A549 treated with GW870086 at 1 μM for 4 hours (cell line): ENCODE measurements at places on chromosomes 2 and 18. TPM values are rescaled to one million over a fixed set of nuclear protein-coding genes. Genes with fewer than 3 reads are reported as not detected.

Gene CPLX4
- not detected in 5 replicates for total RNA-seq

Gene MARCO
- 0.07 to 0.36 TPM (median 0.09 TPM) in 3 of 5 replicates, not detected in the others for total RNA-seq

Gene MTHFD2
- total RNA-seq = 150 to 157 TPM (median 153 TPM) in 5 replicates

Gene PTCD3
- 50.5 to 76.1 TPM (median 70.9 TPM) in 5 replicates for total RNA-seq

Gene EMILIN2
- total RNA-seq = 8.9 to 16.6 TPM (median 14.0 TPM) in 5 replicates

Gene ST6GAL2
- 15.0 to 22.9 TPM (median 17.5 TPM) in 5 replicates for total RNA-seq

Gene TAF1B
- 19.5 to 38.1 TPM (median 25.2 TPM) in 5 replicates for total RNA-seq

Gene GAL3ST2
- 0.10 to 0.34 TPM (median 0.13 TPM) in 5 replicates for total RNA-seq

Gene TMEM247
- total RNA-seq = not detected in 5 replicates

Gene ADRA2B
- total RNA-seq = 0.03 to 0.13 TPM (median 0.08 TPM) in 5 replicates
